ENCODE measurements at places on chromosomes 7 and 10.
A peak's percentile ranks its signal among the peaks of the same experiment; 100 is the strongest.

- DNase-seq, result no peak
Observed at GRCh38 chr10:126011995-126012394, 115.6 kb downstream of the FANK1 start.

GRCh38 chr7:29139796-29140195, 6.5 kb downstream of the CPVL start:
- DNase-seq, result no peak

DNA sequence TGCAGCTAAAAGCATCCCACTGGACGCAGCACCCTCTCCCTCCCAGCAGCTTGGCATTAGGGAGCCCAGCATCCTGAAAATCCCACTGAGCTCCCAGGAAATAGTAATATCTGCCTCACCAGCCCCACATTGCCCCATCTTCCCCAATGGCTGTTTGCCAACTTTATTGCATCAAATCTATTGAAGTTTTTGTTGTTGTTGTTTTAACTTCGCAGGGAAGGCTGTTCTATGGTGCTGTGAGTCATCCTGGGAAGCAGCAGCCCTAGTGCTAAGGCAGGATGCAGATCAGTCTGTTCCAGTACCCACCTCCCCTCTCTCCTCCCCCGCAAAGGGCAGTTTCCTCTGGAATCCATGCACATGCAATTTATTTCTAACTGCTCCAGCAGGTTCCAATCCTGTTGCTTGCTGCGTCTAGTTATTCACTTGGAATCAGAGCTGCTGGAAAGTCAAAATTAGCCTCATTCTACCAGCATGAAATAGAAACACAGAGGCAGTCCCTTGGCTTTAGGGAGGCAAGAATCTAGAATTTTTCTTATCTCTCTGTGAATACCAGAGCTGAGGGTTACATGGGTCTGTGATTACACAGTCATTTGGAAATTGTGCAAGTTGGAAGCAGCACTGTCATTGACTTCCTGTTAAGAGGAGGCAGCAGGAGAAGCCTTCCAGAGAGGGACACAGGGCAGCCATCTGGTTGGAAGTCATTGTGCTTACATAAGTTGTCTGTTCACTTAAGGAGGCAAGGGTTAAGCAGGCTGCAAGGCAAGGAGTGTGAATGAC, 115.9 kb upstream of the CACUL1 start:
- DNase-seq, result no peak

DNA sequence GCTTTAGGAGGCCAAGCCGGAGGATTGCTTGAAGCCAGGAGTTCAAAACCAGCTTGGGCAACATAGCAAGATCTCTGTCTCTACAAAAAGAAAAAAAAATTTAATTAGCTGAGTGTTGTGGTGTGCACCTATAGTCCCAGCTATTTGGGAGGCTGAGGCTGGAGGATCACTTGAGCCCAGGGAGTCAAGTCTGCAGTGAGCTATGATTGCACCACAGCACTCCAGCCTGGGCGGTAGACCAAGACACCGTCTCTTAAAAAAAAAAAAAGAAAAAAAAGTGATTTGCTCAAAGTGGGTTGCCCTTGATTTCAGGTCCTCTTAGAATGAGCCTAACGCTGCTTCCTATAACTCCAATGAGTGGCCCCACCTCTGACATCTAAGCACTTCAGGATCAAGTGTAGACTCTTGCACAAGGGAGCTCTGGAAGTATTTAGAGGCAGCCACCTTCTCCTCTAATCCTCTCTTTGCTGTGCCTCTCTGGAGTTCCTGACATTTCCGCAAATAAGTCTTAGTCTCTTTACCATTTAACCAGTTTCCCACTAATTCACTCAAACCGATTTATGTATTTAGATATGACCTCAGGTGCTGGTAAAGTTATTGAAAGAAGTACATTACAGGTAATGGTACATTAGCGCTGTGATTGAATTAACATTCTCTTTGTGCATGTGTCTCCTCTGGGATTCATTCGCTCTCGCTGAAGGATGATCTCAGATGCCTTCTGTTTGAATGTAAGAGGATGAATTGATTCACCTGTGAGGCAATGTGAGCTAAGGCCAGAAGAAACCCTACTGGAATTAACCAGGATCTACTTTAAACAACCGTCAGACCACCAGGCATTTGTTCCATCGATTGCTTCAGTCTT, 60.8 kb upstream of the CELF2 start:
- no peak for DNase-seq

DNA sequence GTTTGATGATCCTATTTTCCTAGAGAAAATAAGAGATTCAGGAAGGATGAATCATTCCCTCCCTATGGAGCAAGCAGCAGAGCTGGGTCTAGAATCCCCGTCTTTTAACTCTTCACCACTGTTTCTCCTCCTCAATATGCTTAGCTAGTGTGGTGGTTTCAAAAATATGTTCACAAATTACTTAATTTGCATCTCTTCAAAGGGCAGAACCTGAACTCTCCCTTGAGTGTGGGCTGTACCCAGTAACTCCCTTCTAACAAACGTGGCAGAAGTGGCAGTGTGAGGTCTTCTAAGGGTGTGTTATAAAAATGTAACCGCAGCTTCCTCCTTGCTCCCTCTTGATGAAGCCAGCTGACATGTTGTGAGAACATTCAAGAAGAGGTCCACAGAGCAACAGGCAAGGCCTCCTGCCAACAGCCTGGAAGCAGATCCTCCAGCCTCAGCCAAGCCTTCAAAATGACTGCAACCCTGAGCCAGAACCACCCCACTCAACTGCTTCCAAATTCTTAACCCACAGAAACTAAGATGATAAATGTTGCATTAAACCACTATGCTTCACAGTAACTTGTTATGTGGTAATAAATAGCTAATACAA, 36.6 kb downstream of the SRPK2 start:
- DNase-seq, result peak; percentile 74

DNA sequence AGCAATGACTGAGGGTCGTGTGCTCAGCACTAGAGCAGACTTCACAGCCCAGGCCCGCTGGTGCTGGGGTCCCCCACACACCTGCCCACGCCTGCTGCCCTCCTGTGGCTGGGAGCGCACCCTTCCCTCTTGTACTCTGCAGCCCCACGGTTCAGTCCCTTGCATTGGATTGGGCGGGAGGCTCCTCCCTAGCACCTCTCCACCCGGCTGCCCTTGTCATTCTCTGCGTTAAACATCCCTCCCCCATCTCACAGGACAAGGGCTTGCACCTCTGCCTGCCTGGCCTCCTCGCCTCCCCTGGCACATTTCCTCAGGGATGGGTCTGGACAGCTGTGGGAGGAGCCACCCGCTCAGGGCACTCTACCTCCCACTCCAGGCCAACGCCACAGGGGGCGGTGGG, 68.6 kb downstream of the ALOX5 start:
- no peak for DNase-seq
